ENCODE measurements at places on chromosomes 11 and 22.

- no peak for DNase-seq
Measured at GRCh38 chr11:42837994-42838393, 473.8 kb upstream of the API5 start.

DNA sequence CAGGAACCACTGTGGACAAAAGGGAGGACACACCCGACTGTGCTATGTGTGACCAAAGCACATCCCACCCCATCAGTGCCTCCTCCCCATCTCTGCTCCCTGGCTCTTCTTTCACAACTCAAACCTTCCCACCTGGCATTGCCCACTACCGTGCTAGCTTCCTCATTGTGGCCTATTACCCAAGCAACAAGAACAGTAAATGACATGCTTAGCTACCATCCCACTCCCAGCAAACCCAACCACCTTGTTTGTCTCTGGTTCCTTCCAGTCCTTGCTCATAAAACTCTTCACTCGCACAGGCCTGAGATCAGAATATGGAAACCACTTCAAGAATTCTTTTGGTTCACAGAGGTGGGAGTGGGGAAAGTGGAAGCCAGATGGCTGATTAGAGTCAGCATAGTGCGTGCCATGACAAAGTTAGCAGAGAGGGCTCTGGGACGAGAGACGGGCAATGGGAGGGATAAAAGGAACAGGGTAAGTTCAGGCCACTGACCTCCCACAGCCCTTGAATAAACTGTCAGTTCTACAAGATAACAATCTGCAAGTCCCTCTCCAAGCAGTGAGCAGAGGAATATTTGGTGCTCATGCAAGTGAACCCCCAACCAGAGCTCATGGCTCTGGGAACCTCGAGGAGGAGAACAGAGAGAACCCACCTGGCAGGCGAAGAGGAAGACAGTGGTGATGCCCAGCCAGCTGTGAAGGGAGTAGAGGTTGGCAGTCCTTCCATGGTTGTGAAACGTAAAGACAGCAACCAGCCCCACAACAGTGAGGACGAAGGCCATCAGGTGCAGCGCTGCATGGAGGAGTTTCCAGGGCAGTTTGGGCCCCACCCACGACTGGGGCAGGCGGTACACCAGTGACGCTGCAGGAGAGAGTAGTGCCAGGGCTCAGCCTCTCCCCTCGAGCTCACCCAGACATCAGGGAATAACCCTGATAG is 8.3 kb downstream of the CYB561A3 start:
- no peak for DNase-seq

DNA sequence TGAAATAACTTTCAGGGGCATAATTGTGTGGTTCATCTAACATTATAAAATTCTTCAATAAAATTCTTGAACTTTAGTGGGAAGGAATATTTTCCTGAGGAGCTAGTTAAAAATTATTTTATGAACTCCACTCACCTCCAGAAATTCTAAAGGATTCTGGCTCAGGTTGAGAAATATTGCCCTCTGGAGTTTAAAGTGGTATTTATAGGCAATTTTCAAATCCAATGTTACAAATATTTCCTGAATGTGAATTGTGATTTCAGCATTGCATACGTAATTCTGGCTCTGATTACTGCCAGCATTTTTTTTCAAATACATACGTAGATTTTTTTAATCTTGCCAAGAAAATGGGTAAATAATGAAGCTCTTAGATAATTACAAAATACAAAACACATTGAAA is 598.2 kb upstream of the ANO3 start:
- no peak for DNase-seq

GRCh38 chr22:40406063-40406890 is 35.9 kb downstream of the SGSM3 start:
- DNase-seq: no peak

DNA sequence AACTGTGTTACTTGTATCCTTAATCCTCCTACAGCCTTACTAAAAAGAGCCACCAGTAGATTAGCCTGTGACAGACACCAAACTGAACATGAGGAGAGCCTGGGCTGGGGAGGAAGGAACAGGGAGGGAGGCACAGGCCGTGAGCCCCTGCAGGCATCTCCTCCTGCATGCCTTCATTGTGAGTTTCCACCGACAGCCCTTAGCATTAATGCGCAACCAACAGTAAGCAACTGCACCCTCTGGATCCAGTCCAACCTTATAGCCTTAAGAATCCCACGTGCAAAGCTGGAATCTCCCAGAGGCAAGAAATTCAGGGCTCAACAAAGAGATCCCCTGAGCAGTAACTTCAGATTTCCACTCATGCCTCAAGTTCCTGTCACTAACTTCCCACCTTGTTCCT is 84.6 kb downstream of the ETS1 start:
- DNase-seq: no peak

DNA sequence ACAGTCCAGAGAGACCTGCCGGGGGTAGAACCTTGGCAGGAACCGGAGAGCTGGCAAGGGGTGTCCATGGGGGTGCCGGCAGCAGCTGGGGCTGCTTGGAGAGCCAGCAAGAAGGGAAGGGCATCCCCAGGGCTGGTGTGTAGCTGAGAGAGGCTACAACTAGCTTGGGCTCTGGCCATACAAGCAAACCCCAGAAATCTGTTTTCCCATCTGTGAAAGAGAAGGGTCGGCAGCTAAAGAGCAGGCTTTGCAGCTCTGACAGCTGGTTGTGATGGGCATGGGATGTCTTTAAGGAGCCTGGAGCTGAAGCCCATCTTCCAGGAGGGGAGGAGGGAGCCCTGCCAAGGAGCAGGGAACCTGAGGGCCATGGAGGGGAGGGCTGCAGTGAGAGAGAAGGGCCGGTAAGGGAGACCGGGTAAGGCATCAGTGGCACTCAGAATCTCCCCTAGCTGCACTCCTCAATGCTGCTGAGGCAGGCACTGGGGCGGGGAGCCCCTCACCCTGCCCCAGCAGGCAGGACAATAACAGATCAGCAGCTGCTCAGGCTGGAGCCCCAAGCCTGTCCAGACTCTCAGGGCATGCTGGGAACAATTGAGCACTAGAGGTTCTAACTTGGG is 3.9 kb downstream of the CHST1 start:
- no peak for DNase-seq

GRCh38 chr22:37561212-37562048 is 1.1 kb downstream of the CDC42EP1 start:
- peak; percentile 81 for DNase-seq

DNA sequence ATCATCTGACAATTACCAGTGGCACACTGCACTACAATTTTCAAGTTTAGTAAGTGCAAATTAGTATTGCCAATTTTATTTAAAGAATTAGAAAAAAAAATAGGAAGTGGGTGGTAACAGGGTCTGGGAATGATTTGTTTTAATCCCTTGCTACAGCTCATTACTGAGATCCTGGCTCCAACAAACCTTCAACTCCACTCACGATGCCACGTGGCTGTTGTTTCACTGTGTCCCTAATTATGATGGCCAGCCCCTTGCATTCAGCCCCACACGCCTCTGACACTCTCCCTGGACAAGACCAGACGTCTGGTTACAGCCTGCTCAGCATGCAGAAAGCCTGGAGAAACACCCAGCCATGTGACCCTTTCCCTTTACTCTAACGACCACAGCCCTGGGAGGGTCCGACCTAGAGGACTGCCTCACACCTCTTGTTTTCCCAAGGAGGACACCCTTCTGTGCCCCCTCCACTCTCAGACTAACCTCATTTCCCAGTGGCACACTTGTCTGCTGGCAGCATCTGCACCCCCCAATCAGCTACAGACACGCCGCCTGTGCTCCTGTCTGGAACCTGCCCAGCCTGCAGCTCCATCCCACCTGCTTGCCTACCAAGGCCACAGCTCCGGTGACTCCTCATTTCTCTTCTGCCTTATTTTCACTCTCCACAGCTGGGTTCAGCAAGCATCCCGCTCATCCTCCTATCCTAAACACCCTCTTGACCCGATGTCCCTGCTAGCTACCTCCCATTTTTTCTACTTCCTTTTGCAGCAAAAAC is 18.5 kb upstream of the SLC25A1 start:
- DNase-seq: no peak

GRCh38 chr11:76630600-76631281 is 39.8 kb downstream of the LRRC32 start:
- no peak for DNase-seq

- DNase-seq: peak; percentile 77
Measured at GRCh38 chr11:90448256-90448655, 225.4 kb upstream of the CHORDC1 start.

- no peak for DNase-seq
Measured at GRCh38 chr22:23037429-23038333, 32.6 kb upstream of the GNAZ start.

GRCh38 chr11:18106688-18107087 is 806 bp upstream of the SAAL1 start:
- no peak for DNase-seq

GRCh38 chr11:72100462-72100861 is 2.6 kb downstream of the LAMTOR1 start:
- DNase-seq: no peak

GRCh38 chr11:37571246-37571645 is 973.2 kb upstream of the RAG2 start:
- DNase-seq: no peak

DNA sequence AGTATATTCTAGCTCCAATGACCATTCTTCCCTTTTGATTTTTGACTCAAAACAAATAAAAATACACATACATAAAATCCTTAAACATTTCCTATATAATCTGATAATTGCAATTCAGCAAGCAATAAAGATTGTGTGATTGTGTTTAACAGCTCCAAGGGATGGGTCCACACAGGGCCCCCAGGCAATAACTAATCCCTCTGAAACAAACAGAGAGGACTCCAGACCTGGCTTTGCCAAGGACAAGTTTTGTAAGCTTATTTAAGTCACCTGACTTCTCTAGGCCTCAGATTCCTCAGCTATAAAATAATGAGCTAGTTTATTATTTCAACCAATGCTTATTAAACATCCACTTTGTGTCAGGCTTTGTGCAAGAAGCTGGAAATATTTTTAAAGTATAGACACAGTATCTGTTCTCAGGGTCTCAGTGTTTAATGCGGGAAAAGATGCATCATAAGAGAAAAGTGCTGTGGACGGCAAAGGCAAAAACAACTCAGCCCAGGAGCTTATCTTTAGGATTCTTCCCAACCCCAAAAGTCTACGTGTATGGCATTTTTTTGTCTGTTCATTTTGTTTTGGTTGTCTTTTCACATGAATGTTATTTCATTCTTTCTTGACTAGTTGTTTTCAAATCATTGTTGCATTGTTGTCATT is 20.1 kb downstream of the FZD4 start:
- no peak for DNase-seq

DNA sequence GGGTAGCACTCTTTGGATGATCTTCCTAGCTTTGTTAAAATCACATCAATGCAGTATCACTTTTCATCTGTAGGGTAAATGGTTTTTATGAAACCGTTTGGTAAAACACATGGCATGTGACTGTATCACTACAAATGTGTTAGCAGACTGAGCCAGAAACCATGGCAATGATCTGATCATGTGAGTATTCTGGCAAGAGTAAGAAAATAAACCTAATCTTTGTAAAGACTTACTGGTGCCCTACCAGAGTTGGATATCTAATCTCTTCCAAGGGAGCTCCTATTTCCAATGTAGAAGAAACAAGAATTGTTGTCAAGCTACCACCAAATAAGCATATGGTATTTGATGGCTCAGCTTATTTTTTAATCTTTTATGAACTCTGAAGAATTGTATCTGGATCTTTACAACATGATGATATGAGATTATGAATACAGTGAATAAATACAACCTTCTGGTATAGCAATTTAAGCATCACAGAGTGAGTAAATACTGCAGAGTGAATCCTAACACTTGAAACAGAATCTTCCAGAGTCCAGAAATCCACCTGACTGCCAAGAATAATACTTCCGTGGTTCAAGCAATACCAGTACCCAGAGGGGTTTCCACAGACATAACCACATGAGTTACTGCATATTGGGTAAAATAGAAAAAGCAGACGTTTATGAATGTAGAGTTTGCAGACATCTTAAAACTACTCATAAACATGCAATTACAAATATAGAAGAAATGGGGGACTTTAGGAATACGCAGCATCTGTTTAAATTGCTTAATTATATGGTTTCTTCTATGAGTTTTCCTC is 238.8 kb downstream of the TTC28 start:
- DNase-seq: no peak

GRCh38 chr11:108142304-108142703 is 20.9 kb downstream of the ACAT1 start:
- no peak for DNase-seq

- DNase-seq: no peak
Measured at GRCh38 chr11:128735935-128736605, 42.2 kb downstream of the FLI1 start.

DNA sequence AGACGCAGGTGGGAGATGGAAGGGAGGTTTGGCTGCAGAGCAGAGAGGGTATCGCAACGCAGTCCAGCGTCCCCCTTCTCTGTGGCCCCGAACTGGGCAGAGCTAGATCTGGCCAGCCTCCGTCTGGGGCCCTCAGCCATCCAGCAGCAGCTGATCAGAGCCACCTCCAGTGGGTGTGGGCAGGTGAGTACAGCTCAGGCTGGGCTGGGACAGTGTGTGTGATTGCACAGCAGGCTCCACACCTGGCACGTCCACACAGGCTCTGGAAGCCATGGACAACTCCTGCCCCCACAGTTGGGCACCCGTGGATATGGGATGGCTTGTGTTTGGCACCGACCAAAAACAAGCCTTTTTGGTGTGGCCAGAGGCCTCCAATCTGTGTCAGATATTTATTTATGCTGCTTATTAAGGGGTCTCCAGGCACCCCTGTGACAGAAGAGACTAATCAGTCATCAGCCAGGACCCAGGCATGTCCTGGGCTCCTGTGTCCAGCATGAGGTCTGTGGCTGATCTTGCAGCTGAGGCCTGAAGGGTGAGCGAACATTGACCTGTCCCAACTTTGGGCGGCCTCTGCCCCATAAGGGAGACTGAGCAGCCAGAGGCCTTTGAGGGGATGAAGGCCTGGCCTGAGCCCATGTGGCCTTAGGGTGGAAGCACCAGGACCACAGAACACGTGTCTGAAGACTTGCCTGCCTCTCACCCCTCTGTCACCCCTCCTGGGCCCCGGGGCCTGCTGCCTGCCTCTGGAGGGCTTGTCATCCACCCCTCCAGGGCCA is 18.6 kb downstream of the POLR3H start:
- DNase-seq: no peak

DNA sequence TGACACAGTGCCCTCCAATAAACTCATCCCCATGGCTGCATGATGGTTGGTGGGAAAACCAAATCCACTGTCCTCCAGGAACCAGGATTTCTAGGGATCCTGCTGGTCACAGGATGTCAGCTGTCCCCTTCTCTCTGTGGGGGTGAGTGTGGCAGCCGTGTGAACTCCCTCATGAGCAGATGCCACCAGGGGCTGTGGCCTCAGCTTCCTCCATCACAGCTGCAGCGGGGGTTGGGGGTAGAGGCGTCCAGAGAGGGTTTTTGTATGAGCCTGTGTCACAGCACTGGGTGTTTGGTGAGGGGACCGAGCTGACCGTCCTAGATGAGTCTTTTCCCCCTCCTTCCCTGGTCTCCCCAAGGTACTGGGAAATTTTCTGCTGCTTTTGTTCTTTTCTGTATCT is 26.4 kb downstream of the IGLL5 start:
- DNase-seq: no peak

GRCh38 chr11:119350302-119350701 is 3.8 kb upstream of the MFRP start:
- DNase-seq: no peak

DNA sequence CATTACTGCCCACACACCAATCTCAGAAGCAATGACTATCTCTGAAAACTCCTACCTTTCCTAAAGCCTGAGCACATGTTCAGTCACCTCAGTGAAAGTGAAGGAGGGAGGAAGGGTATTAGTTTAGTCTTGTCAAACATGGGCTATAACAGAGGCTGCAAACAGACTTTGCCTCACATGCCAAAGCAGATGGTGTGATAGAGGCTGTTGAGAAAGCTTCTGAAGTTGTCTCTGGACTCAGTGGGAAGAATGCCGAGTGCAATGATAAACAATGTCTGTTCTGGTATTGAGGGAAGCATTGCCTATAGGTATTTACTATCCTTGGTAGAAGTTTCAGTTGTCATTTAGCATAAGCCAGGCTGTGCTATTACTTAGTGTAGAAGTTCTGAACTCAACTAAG is 314.5 kb upstream of the CCDC90B start:
- DNase-seq: no peak

Measured in SW480 (cell line).